Pancreas (tissue), 10 donors: ENCODE measurements at places on chromosomes 5 and 9.

DNA sequence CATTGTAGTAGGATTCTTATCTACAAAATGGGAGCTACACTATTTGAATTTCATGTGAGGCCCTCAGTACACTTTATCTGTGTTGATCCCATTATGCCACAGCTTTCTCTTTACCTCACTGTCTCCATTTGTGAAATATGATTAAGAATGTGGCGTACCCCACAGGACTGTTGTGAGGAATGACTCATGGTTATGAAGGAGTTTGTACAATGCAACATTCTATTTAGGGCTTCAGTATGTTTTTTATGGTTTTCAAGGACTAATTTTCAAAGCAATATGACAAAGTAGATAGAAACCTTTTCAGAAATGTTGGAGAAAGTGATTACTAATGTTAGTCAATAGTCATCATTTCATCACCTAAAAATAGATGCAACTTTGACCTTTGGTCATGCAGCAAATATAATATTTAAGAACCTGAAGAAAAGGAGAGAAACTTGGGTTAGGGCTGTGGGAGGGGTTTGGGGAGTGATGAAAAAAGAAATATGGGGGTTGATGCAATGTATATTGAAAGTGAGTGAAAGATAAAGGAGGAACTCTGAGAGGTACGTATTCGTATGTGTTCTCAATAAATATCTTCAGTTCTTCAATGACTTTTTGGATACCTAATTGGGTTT is 53.7 kb upstream of the PIP5K1B start:
- no peak for DNase-seq

DNA sequence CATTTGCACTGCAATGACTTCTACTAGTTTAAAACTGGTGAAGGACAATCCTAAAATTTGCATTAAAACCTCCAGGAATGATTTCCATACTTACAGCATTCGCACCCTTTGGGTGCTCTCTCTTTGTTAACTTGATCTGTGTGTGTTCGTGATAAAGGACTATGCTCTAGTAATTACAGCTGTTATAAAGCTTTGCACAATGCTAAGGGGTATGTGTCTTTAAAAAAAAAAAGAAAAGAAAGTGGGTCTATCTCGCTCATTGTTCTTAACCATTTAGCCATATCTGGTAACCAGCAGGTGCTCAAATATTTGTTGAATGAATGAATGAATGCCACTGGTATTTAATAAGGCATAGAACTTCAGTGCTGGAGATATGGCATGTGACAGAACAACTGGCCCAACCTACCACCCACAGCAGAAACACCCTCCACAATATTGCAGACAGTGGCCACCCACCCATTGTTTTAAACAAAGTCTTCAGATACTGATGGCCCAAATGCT is 8.7 kb downstream of the TRIM36 start:
- DNase-seq, result no peak

DNA sequence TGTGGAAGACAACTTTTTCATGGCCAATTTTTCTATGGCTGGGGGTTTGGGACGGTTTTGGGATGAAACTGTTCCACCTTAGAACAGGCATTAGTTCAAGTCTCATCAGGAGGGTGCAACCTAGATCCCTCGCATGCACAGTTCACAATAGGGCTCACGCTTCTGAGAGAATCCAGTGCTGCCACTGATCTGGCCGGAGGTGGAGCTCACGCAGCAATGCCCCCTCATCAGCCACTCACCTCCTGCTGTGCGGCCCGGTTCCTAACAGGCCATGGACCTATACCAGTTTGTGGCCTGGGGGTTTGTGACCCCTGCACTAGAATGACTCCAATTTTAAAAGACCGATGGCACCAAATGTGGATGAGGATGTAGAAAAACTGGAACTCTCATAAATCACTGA is 127.2 kb upstream of the IER5L start:
- no peak for DNase-seq

DNA sequence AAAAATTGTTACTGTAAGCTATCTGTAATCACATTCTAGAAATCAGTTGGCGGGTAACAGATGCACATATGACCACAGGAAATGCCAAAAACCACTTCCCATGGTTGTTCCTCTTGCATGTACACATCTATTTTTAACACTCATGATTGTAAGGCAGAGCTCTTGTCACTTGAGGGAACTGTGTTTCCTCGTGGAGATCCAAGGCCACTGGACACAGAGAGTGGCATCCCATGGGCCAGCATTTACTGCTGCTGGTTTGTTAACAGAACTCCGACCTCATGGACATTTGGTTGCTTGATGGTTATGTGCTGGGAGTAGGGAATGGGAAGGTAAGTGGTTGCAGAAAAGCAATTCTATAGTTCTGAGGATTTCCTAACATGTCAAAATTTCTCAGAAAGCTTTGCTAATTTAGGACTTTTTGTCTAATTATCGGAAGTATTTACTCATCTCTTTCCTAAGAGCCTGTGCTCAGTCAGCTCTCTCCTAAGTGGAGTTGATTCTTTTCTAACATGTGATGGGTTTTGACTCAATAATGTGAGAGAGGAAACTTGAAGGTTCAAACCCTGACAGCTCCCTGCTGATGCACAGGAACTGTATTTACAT is 202.0 kb upstream of the NR3C1 start:
- no peak for DNase-seq

- no peak for DNase-seq
Measured at GRCh38 chr5:115624994-115625393, 842 bp downstream of the TMED7 start.

DNA sequence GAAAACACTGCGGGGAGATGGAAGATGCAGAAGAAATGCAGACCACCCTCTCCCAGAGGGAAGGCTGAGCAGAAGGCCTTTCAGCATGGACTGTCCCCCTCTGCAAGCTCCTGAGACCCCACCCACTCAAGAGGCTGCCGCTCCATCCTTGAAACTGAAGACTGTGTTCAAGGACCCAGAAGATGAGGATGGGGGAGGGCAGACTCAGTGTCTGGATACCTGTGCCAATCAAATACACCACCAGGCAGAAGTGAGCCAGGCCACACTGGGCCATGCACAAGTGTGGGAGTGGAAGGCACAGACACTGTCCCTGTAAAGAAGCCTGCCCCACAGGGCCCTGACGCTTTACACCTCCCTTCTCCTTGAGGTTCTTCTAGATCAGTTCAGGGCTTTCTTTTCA is 40.0 kb upstream of the IPPK start:
- no peak for DNase-seq

DNA sequence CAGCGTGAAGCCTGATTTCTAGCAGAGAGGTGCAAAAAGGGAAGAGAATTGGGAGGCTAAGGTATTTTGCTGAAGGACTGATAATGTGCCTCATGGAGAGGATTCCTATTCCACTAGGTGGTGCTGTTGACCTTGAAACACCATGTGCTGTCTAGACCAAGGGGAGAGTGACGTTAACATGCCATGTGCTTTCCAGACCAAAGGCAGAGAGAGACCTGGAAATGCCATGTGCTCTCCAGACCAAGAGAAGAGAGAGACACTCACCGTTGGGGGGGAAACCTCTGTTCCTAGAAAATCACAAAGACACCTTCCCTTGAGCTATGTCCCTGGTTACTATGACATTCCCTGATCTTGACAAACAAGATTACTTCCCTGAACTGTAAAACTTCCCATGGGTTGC is 286.0 kb upstream of the TUSC1 start:
- no peak for DNase-seq

DNA sequence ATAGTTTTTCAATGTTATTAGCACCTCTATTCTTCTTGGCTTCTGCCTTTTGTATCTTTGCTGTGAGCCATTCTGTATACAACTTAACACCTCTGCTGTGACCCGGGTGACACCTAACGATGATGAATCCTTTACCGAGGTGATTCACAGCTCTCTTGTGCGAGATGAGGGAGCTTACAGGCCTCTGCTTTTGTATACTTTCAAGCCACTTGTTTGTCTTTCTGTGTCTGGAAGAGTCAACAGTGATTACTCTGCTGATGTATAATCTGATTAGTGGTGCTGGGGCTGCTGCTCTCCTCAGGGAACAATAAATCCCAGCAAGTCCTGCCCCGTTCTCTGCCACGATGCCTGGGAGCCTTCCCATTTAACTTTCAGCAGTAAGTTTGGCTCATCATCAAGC is 442.9 kb upstream of the SGCD start:
- no peak for DNase-seq

DNA sequence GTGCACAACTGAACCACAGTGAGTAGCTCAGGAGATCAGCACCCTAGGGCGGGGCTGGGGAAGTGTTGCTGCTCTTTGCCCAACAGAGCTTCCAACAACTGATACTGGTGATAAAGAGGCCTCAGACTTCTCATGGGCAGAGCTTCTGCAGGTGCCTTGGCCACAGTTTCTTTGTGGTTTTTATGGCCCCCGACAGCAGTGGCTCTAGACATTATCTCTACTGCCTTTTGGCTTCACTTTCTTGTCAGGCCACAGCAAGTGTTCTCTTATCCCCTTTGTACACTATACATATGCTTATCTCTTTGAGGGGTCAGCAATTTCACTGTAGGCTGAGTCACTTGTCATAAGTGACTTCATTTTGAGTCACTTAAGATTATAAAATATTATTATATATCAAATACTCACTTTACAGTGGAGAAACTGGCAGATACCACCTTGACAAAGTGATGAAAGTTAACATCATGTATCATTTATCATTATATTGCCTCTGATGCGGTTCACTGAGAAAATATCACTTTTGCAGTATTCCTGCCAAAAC is 90.9 kb upstream of the COX7C start:
- DNase-seq, result no peak

DNA sequence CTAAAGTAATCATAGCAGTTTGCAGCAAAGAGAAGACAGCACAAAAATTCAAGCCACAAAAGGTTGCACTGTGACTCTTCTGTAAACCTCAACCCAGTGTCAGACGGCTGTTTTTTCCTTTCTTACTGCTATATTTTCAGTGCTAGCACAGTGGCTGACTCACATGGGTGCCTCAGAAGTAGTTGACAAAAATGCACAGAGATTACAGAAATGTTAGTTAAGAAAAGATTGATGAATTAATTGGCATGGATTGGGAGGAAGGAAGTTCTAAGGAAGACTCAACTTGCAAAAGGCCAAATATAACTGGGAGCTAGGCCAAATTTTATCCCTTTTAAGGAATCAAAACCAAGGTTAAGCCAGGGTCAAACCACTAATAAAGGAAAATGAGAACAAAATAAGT is 43.7 kb upstream of the ITGA1 start:
- DNase-seq, result no peak

DNA sequence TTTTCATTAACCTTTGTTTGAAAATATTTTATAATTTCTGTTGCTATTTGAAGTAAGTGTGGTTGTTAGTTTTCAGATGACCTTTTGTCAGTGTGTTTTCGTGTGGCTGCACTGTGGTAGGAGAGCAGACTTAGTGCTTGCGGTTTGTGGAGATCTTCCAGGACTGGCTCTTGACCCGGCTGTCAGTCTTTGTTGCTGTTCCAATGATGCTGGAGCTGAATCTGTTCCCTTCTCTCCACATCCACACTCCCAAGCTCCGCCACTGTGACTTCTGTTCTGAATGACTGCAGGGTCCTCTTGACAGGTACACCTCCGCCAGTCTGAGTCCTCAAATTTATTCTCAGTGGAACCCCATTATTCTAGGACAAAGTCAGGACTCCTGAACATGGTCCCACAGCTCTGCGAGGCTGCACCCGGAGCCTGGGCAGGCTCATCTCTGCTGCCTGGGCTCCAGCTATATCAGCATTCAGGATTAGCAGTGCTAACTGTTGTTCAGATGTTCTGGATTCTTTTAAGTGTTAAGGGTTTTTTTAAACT is 126.0 kb downstream of the WNK2 start:
- no peak for DNase-seq

DNA sequence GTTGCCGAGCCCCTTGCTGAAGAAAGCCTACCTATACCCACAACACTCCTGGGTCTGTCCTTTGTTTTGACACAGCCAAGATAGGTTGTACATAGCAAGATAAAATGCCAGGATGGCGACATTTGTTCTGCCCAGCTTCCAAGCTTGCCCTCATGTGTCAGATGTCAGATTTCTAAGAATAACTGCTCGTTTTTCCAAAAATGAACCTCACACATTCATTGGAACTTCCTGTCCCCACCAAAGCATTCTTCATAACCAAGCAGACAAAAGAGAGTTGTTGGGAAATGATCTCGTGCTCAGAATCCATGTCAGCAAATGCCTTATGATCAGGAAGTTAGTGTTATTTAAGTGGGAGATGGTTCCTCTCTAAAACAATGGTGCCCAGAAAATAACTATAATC is 210.1 kb downstream of the ZNF608 start:
- DNase-seq, result no peak

- DNase-seq, result no peak
Measured at GRCh38 chr5:36150676-36151433, 832 bp downstream of the LMBRD2 start.

- peak; percentile 37 for DNase-seq
Measured at GRCh38 chr9:81032030-81032572, 657.2 kb downstream of the TLE1 start.
